Astrocyte of the spinal cord (primary cell): ENCODE measurements at places on chromosomes 7 and 10.

DNA sequence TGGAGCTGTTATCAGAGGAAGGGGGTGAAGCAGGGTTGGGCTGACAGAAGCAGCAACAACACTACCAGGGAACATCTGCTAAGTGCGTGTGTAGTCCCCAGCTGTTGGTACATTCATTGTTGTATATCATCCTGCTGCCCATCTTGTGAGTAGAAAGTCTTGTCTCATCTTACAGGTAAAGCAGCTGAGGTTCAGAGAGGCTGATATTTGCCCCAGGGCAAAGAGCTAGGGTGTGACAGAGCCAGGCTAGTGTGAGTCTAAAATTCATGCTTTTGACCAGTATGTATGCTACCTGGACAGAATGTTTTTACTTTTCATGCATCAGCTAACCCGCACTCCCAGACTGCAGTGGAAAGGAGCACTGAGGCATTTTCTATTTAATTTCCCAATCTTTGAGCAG, 221.6 kb downstream of the STK31 start:
- DNase-seq: no peak

DNA sequence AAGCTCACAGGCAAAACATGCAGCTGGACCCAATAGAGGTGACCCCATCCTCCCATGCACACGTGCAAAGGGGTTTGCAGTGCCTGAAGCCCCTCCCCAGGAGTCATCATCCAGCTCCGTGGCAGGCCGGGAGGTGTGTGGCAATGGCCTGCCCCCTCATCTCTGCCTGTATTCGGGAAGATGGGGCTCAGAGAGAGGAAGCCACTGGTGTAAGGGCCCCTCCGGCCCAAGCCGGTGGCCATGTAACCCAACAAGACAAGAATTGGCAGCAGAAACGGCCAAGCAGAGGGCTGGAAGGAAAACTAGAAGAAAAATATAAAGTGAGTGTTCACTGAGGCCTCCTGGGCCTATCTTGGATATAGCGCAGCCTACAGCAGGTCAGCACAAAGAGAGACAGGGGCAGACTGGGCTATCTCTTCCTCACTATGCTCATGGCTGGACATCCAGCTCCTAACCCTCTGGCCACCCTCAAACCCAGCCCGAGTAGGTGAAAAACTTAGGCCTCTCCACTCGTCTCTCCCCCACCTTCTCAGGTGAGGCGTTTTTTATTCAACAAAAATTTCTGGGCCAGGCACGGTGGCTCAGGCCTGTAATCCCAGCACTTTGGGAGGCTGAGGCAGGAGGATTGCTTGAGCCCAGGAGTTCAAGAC, 158.1 kb downstream of the CCDC3 start:
- DNase-seq: no peak

DNA sequence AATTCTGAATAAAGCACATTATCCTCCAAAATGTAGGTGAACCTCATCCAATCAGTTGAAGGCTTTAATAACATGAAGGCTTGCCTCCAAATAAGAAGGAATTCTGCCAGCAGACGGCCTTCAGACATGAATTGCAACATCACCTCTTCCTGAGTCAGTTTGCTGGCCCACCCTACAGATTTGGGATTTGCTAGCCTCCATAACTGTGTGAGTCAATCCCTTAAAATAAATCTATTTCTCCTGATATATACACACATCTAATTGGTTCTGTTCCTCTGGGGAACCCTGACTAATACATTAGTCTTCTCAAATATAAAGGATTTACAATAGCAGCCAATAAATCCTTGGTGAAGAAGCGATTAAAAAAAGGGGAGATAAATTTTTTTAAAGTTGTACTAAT, 34.8 kb upstream of the OSBPL3 start:
- DNase-seq: peak; percentile 70

DNA sequence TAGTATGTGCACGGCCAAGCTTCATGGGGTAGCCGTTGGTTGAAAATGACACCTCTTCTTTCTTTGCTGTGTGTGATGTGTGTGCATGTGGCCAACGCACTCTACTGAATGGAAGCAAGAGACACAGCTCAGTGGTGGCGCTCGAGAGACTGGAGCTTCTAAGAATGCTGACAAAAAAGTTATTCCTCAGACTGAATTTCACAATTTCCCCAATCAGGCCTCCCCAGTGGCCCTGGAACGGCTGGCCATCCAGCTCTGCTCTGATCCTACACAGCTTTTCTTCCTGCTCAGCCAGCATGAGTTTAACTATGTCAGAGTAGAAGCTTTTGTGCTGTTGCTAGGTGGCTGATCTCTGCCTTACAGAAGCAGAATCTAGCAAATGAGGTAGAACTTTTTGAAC, 186.7 kb upstream of the PLXDC2 start:
- peak; percentile 67 for DNase-seq

- DNase-seq: peak; percentile 8
Observed at GRCh38 chr10:33982995-33983394, 648.5 kb upstream of the NRP1 start.

DNA sequence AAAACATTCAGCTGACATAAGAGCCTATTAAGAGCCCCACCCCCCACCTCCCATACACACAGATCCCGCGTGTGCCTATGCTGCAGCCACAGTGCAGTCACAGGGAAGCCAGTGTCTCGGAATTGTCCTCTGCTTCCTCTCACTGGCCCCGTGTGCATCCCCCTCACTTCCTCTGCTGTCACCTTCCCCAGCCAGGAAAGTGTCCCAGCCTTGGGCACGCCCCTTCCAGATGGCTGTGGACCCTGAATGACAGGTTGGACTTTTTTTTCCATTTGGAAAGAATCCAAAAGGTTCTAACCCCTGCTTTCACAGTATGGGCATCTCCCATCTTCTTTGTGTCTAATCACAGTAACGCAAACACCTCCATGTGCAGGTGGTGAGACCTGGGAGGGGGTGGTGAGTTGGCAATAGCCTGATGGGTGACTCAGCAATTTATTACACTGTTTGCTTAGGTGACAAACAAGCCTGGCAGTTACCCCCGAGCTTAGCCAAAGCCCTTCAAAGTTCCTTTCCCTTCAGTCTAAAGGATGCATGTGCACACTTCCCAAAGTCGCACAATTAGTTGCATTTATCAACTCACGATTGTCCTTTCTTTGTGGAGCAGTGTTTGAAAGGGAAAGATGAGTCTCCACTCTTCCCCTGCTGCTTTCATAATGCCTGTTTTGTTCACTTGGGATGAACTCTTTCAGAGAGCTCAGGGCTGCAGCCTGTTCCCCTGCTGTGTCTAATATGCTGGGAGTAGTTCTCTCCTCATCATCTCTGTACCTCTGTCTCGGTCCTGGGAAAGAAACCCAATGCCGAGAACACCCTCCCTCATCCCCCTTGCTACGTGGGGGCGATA, 67.5 kb upstream of the EFCAB10 start:
- no peak for DNase-seq

DNA sequence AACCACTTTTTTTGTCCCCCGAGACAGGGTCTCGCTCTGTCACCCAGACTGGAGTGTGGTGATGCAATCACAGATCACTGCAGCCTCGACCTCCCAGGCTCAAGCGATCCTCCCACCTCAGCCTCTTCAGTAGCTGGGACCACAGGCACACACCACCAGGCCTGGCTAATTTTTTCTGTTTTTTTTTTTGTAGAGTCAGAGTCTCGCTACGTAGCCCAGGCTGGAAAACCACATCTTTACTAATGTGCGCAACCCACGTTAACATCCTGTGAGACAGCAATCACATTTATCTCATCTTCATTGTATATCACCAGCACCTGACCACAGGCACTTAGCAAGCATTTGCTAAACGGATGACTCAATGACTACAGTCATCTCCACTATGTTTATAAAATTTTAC, 77.8 kb upstream of the ATP6V0A4 start:
- DNase-seq: peak; percentile 85

DNA sequence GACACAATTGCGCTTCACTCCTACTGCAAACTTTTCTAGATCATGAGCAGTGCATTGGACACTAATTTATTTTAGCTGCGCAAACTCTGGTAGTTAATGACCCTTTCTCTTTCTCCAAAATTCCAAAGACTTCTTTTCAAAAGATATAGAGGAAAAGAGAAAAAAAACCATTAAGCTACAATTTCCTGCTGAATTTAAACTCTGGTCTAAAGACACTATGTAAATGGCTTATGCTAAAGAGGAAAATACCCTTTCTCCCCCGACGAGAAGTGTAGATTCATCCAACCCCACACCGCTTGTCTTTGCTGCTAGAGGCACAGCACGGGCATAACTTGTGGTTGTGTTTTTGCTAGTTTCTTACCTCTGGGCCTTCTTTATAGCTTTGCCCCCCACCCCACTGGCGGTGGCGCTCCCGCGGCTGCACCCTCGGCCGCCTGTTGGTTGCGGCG, 84.1 kb downstream of the SNX10 start:
- DNase-seq: no peak

- peak; percentile 72 for DNase-seq
Observed at GRCh38 chr10:122116331-122116730, 127.4 kb downstream of the TACC2 start.

GRCh38 chr7:149666360-149666945, 106.9 kb downstream of the ZNF467 start:
- no peak for DNase-seq

GRCh38 chr10:104256335-104256961, 1.8 kb downstream of the GSTO1 start:
- DNase-seq: peak; percentile 21

GRCh38 chr7:45617166-45617565, 43.0 kb downstream of the ADCY1 start:
- DNase-seq: no peak

- no peak for DNase-seq
Observed at GRCh38 chr10:98431016-98431415, 15.7 kb downstream of the HPS1 start.

DNA sequence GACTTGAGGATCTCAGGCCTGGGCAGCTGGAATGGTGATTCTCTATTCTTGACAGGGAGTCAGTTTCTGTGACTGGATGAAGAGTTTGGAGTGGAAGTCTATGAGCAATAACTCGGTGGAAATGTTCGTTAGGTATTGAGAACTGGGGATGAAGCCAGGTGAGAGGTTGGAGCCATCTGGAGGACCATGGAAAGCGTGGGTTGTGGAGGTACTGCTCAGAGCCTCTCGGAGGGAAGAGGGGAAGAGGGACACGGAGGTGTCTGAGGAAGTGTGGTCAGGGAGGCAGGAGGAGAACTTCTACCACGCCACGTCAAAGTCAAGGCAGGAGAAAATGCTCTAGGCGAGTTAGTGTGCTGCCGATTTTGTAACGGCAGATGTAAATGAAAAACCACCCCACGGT, 430.7 kb downstream of the DPP6 start:
- DNase-seq: no peak

DNA sequence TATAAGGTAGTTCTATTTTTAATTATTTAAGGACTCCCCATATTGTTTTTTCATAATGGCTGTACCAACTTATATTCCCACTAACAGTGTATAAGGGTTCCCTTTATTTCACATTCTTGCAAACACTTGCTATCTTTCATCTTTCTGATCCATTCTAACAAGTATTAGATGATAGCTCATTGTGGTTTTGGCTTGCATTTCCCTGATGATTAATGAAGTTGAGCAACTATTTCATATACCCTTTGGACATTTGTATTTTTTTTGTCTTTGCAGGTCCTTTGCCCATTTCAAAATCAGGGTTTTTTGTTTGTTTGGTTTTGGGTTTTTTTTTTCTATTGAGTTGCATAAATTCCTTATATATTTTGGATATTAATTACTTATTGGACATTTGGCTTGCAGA, 107.2 kb downstream of the EPC1 start:
- peak; percentile 26 for DNase-seq

GRCh38 chr10:34116681-34117271, 698.3 kb downstream of the PARD3 start:
- DNase-seq: no peak

GRCh38 chr10:17003151-17003550, 126.5 kb downstream of the CUBN start:
- peak; percentile 95 for DNase-seq

- peak; percentile 84 for DNase-seq
Observed at GRCh38 chr10:102752934-102753664, 9.4 kb downstream of the WBP1L start.

DNA sequence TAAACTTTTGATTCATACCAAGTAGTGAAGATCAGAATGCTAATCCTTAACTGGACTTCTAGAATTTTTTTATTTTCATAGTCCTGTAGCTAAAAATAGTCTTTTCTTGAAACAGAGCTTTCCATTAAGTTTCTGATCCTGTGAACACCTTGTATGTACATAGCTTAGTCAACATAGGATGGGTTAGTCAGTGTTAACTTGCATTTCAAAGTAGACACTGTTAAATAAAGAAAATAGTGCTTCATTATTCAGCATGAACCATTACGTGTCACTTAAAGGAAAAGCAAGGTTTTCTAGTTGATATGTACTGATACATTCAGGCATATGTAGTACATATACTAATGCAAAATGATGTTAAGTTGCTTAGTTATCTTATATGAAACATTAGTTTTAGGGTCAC, 7.5 kb upstream of the HDAC9 start:
- no peak for DNase-seq

DNA sequence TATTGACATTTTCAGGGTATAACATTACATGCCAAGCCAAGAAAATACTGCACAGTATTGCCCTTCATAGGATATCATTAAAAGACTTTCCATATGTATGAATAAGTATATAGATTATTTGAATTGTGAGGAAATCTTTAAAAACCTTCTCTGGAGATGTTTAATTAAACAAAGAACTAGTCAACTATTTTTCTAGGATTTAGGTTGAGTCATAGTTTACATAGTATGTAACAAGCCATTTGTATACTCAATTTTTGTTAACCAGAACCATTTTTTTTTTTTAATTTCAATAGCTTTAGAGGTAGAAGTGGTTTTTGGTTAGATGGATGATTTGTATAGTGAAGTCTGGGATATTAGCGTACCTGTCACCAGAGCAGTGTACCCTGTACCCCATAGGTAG, 151.2 kb upstream of the ASAH2 start:
- no peak for DNase-seq

GRCh38 chr10:12633776-12634620, 284.7 kb downstream of the CAMK1D start:
- no peak for DNase-seq

- no peak for DNase-seq
Observed at GRCh38 chr7:147579148-147579547, 1011.4 kb upstream of the C7orf33 start.

DNA sequence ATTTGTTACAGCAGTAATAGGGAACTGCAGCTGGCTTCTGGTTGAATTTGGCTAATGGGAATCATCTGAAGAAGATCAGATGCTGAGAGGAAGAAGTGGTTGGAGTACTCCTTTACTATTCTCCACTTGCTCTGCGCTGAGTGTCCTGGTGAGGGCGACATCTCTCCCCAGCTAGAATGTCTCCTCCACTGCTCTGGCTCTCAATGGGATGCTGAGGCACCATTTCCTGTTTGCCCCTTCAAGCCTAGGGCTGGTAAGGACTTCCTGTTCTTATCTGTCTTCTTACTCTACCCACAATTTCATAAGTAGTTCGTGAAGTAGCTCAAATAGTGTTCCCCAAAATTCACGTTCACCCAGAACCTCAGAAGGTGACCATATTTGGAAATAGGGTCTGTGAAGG, 43.2 kb upstream of the TES start:
- no peak for DNase-seq
